ENCODE measurements at places on chromosomes 16 and 17.
A peak's percentile ranks its signal among the peaks of the same experiment; 100 is the strongest.

- peak; percentile 89 for DNase-seq
Observed at GRCh38 chr16:86387468-86388440, 122.6 kb upstream of the FOXF1 start.

DNA sequence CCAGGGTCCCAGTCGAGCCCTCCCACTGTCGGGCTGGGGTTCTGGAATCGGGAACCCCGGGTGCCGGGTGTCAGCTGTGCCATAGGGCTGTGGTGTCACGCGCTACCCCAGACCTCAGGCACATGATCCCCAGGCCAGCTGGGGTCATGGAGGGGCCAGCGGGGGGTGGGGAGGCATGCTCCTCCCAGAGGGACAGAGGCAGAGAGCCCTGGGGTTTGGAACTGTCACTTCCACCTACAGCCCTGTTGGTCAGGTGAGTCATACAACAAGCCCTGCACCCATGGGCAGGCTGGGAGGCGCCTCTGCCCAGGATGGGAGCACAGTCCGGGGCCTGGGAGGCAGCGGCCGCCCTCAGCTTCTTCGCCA lies 63.0 kb downstream of the BAIAP2 start:
- DNase-seq, result no peak

- DNase-seq, result no peak
Observed at GRCh38 chr17:65092262-65092661, 35.7 kb upstream of the GNA13 start.

DNA sequence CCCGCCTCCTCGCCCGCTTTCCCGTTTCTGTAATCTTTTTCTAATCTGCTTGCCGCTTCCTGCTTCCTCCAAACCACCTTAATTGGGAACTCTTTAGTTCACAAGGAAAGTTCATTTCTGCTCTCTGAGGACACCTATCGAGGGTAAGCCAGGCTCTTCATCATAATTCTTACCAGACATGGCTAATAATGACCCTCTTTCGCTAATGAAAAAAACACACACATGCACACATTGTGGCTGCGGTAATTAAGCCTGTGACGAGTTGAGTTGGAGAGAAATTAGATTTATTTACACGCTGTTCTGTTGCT lies 100.6 kb downstream of the ZNF423 start:
- peak; percentile 63 for DNase-seq

DNA sequence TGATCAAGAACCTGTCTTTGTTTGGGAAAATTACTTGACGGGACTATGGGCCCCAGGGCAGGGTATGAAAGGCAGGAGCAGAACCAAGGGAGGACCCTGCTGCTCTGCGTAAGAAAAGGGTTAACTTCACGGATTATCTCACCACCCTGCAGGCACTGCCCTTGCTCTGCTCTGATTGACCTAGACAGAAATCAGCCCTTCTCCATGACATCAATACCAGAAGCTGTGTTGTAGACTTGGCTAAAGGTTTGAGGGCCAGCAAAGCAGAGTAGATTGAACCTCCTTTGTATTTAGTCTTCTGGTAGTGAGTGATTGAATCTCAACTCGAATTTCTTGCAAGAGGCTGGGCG lies 52.9 kb upstream of the ETV4 start:
- DNase-seq, result no peak

- no peak for DNase-seq
Observed at GRCh38 chr17:76500747-76501017, 541 bp downstream of the RHBDF2 start.

- peak; percentile 64 for DNase-seq
Observed at GRCh38 chr17:81481073-81481799, 31.4 kb downstream of the ACTG1 start.

GRCh38 chr17:77841742-77842527 lies 116.6 kb upstream of the TNRC6C start:
- no peak for DNase-seq

- DNase-seq, result no peak
Observed at GRCh38 chr16:66131895-66132294, 234.6 kb upstream of the CDH5 start.

GRCh38 chr16:17312094-17312710 lies 158.6 kb downstream of the XYLT1 start:
- DNase-seq, result no peak

DNA sequence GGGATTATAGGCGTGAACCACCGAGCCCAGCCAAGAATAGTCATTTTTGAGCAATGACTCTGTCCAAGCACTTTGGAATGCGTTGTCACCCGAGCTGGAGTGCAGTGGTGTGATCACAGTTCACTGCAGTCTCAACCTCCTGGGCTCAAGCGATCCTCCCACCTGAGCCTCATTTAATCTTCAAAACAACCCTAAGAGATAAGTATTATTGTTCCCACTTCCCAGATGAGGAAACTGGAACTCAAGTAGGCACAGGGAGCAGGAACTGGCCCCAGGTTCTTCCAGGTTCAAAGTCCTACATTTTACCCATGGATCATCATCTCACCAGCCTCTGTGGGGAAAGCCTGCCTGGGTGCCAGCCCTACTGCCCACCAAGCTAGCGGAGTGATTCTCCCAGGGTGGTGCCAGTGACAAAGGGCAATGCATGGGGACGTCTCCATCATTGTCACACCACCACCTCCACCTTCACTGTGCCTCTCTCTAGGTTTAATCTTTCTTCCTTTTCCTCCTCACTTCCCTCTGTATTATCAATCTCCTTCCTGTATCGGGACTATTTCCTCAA lies 11.3 kb upstream of the RNF157 start:
- no peak for DNase-seq

DNA sequence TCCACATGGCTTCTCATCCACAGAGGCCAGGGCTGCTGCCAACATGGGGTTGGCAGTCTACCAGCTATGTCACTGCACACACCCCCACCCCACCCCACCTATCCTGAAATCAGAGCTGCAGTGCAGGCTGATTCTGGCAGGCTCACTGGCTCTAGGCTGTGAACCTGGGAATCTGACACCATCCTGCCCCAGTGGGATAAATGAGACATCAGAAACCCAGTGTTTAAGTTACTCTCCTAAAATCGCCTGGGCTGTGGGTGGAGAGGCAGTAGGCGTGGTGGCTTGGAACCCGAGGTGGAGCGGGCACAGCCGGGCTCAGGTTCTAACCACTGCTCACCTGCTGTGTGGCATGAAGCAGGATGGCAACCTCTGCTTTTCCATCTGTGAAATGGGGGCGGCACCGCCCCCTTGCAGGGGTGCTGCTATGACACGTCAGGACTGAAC lies 5.6 kb downstream of the SLC38A8 start:
- no peak for DNase-seq

DNA sequence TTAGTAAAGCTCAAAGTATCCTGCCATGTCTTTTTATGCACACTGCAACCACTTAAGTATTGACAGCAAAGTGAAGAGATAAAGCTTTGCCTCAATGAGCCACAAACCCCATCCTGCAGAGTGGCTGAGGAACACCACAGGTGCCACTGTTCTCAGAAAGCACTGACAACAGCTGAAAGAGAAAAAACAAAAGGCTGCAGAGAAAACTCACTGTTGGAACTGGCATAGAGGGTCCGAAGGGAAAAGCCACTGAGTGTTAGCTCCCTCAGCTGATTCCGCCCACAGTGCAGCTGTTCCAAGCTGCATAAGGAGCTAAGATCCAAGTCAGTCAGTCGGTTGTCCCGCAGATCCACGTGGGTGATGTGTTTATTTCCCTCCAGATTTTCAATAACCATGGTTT lies 48.3 kb downstream of the PHLPP2 start:
- DNase-seq, result no peak

- DNase-seq, result no peak
Observed at GRCh38 chr17:50517011-50517410, 8.8 kb downstream of the MYCBPAP start.

DNA sequence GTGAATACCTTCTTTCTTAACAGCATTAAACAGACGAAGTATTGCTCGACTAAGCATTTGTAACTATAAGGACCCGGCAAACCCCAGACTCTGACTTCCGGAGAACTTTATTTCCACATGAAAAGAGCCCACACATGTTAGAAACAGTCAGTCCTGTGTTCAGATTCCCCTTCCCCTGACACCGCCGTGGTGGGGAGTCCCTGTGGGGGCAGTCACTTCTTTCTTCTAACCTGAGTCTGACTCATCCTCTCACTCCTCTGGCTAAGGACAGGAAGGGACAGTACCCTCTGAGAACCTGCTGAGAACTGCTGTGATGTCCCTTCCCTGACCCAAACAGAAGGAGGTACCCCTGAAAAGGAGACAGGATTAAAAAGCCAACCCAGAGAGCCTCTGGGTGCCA lies 165.1 kb downstream of the XYLT1 start:
- DNase-seq, result no peak

DNA sequence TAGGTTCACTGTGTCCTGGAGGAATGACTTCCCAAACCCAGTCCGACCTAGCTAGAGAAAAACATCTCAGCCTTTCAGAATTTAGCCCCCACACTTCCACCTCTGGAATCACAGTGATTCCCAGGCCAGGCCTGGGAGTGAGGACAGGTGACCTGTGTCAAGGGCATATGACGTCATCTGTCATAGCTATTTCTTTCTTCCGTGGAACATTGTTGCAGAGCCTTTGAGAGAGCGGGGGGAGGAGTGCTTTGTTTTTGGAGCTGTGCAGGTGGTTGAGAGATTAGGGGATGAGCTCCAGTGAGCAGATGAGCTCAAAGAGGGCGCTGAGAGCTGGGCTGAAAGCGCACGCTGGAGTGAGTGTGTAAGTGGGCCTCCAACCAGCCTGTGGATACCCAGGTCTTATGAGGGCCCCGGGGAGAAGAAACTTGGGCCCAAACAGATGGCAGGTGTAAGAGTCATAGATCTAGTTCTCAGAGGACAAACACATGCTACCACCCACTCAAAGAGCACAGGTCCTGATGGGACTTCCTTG lies 344.8 kb downstream of the SNX29 start:
- no peak for DNase-seq

- DNase-seq, result no peak
Observed at GRCh38 chr16:54398986-54399385, 112.4 kb upstream of the IRX3 start.

- no peak for DNase-seq
Observed at GRCh38 chr17:42441371-42442195, 17.1 kb upstream of the ATP6V0A1 start.

GRCh38 chr17:75059369-75060345 lies 12.6 kb downstream of the KCTD2 start:
- peak; percentile 77 for DNase-seq

GRCh38 chr17:81954131-81955057 lies 6.6 kb downstream of the NOTUM start:
- DNase-seq, result no peak

- DNase-seq, result no peak
Observed at GRCh38 chr17:29777663-29778062, 152.4 kb downstream of the SSH2 start.

GRCh38 chr16:76963614-76964315 lies 227.2 kb upstream of the MON1B start:
- no peak for DNase-seq

DNA sequence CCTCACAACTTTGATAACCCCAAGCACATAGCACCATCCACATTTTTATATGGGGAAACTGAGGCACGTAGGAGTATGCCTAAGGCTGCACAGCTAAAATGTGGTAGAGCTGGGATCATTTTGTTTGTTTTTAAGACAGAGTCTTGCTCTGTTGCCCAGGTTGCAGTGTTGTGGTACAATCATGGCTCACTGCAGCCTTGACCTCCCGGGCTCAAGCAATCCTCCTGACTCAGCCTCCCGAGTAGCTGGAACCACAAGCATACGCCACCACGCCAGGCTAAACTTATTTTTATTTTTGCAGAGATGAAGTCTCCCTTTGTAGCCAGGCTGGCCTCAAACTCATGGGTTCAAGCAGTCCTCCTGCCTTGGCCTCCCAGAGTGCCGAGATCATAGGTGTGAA lies 81.0 kb upstream of the GSE1 start:
- no peak for DNase-seq

DNA sequence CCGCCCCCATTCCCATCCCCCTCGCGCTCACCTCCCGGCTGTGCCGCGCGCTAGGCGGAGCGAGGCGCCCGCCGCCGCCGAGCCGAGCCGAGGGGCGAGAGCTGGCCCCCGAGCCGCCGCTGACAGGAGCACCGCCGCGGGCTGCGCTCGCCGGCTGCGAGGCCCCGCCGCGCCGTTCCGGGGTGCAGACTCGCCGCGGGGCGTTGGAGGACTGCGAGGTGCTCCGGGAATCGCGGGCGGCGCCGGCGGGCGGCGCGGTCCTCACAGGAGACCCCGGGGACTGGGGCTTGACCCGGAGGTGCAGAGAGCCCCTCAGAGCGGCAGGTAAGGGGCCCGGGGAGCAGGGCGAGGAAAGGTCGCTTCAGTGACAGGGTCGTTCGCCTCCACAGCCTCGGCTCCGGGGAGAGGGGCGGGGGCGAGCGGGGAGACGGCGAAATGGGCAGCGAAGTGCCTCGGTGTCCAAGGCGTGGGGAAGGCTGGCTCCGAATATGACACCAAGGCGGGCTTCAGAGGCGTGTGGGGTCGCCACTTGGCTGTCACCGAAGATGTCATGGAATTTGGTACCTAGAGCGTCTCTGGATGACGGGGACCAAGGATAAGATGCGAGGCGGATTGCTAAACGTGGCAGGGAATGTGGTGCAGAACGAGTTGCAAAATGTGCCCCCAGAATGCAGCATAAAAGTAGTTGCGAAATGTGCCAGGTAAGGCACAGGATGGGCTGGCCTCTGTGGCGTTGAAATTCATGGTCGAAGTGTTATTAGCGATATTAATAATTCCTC lies 580 bp downstream of the TANC2 start:
- DNase-seq, result peak; percentile 32

- DNase-seq, result no peak
Observed at GRCh38 chr17:29407856-29408255, 17.7 kb downstream of the TAOK1 start.

GRCh38 chr17:66276328-66276937 lies 26.0 kb upstream of the PRKCA start:
- peak; percentile 15 for DNase-seq

DNA sequence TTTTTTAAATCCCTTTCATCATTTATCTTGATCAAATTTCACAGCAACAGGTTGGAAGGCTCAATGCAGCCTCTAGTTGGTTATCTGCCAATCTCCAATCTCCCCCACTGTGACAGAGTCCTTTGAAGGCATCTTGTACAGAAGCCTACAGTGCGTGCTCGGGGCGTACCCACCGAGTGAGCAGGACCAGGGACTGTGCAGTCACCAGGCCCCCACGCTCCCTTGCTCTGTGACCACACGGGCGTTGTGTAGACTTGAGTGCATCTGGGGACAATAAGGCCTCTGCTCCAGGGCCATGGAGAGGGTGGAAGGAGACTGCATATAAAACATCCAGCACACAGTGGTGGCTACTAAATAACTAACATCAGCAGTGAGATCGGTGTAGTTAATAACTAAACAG lies 63.4 kb downstream of the GTF3C1 start:
- DNase-seq, result no peak
